ENCODE measurements at places on chromosomes 3 and 15.

- DNase-seq, result no peak
Observed at GRCh38 chr3:83515123-83515522, 1443.7 kb upstream of the CADM2 start.

DNA sequence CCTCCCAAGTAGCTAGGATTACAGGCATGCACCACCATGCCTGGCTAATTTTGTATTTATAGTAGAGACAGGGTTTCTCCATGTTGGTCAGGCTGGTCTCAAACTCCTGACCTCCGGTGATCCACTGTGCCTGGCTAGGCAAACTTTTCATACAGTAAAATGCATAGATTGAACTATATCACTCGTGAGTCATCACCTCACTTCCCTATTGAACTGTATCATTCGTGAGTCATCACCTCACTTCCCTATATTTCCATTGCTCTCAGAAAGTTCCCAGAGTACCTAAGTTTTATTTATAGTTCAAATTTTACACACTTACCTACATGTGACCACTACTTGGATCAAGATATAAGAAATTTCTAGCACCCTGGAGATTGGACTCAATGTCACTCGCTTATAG lies 73.6 kb upstream of the ACAD9 start:
- no peak for DNase-seq

- DNase-seq, result peak; percentile 59
Observed at GRCh38 chr3:15405448-15406050, 21.8 kb downstream of the METTL6 start.

GRCh38 chr15:95202569-95203349 lies 971.4 kb downstream of the MCTP2 start:
- no peak for DNase-seq

GRCh38 chr3:72437661-72438406 lies 410.4 kb downstream of the SHQ1 start:
- DNase-seq, result no peak

DNA sequence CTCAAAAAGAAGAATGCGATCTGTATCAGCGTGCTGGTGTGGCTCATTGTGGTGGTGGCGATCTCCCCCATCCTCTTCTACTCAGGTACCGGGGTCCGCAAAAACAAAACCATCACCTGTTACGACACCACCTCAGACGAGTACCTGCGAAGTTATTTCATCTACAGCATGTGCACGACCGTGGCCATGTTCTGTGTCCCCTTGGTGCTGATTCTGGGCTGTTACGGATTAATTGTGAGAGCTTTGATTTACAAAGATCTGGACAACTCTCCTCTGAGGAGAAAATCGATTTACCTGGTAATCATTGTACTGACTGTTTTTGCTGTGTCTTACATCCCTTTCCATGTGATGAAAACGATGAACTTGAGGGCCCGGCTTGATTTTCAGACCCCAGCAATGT lies 1.3 kb downstream of the P2RY1 start:
- DNase-seq, result no peak

DNA sequence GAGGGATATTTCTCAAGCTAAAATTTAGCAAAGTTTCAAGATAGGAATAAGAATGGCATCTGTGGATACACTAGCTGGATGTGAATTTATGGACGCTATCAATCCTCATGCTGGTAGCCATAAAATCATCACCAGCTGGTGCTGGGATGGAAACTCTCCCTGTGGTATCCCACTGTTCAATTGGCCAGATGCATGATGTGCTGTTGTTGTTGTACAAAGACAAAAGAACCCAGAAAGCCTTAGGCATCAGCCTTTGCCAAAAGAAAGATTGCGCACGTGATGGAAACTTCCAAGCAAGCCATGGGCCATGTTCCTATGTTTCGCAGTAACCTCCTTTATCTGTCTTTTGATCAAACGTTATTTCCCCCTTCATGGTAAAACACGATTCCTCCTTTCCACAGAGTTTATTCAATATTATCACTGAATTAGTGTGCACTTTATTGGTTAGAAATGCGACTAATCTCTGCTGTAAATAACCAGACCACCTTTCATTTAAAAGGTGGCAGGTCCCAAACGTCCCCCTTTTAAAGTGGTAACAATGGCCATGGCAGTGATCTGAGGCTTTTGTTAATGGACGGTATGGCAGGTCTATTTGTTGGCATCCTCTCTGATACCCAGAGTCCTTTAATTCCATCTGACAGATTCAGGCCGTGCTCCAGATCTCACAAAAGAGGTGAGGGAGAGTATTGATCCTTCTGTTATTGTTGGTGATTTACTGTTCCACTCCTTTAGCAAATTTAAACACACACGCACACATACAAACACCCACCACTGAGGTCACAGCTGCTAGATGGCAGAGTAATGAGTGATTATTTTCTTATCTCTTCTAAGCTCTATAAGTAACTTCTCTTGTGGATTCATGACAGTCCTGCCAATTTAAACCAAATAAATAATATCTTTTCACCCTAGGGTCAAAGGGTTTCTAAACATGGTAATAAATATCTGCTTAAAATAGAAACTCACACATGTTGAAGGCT lies 291.2 kb upstream of the KCNMB2 start:
- no peak for DNase-seq

- DNase-seq, result no peak
Observed at GRCh38 chr3:100927775-100928174, 65.4 kb downstream of the ABI3BP start.

DNA sequence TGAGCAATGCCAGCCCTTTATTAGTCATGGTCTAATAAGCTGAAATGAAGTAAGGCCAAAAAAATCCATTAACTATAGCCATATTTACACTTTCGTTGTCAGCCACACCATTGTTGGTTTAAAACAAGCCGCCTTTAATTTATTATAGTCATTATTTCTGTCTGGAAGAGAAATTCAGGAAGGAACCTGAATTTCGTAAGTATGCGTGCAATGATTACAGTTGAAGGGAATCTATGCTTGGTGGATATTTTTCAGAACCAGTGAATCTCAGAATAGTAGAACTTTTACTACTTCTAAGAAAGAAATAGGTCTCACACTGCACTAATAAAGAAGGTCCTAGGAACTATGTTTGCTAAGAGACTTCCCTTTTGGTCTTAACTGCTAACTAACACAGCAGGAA lies 59.1 kb downstream of the FAM43A start:
- no peak for DNase-seq

DNA sequence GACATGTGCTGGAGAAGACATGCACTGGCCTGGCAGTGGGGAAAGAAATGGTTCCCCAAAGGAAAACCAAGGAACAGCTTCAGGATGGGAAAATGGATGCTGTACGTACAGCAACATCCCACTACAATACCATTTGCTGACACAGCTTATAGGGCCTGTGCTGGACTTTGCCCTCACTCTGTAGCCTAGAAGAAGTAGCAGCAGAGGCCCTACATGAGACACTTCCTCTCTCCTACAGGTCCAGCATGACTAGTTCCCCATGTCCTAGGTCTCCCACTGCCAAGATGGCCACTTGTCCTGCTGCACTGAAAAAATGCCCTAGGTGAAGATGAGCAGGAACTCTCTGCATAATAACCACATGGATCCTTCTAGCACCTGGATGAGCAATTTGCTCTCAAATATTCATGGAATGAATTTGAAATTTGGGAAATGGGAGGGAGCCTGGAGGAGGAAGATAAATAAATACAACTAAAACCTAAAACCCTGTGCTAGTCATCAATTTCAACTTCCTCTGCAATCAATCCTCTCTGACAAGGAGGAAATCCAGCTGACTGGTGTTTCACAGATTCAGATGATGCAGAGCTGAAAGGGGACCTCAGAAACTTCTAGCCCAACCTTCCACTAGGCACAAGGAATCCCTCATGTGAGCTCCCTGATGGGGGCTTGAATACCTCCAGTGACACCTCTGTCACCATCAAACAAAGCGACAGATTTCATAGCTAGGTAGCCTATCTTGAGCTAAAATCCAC lies 514.3 kb upstream of the PPP2R3A start:
- DNase-seq, result no peak

DNA sequence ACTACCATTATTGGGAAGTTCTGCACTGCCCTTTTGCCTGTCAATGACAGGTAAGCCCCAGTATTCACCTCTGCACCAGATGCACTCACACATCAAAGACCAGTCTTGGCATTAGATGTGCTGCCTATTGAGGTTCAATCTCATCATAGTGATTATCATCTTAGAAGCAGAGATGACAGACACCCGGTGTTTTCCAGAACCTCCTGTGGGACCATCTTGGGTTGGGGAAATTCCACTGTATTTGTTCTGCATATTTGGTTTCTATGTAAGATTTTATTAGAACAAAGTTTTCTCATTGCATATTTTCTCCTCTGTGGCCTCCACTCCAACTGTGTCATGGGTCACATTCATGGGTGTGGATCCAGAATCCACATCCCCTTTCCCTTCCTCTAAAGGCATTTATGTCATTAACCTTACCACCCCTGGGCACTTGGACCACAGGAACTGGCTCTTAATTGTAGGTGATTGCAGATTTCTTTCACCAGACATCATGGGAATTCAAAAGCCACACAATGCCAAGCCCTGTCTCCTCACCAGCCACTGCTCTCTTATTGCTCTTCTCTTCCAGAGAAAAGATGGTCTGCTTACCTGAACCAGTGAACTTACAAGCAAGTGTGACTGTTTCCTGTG lies 31.2 kb downstream of the PLA1A start:
- peak; percentile 38 for DNase-seq

DNA sequence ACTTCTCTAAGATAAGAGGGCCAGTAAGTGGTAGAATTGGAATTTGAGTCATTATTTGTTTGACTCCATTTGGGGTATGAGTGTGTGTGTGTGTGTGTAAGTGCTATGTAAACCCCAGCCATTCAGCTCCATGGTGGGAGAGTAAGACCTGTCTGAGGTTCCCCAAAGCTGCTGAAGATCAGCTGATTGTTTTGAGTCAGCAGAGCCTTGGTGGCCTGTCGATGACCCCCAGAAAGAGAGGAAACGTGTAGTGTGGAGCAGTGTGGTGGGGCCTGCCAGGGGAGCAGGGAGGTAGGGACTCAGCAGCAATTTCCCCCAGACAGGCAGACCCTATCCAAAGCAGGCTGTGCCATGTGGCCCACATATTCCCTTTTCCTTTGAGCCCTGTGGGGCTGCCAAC lies 5.3 kb downstream of the DVL3 start:
- no peak for DNase-seq

GRCh38 chr3:150275941-150276340 lies 132.2 kb upstream of the TSC22D2 start:
- DNase-seq, result no peak

- no peak for DNase-seq
Observed at GRCh38 chr15:98503970-98504369, 144.4 kb upstream of the IGF1R start.

- DNase-seq, result peak; percentile 53
Observed at GRCh38 chr3:170689893-170690660, 104.2 kb upstream of the SLC7A14 start.

DNA sequence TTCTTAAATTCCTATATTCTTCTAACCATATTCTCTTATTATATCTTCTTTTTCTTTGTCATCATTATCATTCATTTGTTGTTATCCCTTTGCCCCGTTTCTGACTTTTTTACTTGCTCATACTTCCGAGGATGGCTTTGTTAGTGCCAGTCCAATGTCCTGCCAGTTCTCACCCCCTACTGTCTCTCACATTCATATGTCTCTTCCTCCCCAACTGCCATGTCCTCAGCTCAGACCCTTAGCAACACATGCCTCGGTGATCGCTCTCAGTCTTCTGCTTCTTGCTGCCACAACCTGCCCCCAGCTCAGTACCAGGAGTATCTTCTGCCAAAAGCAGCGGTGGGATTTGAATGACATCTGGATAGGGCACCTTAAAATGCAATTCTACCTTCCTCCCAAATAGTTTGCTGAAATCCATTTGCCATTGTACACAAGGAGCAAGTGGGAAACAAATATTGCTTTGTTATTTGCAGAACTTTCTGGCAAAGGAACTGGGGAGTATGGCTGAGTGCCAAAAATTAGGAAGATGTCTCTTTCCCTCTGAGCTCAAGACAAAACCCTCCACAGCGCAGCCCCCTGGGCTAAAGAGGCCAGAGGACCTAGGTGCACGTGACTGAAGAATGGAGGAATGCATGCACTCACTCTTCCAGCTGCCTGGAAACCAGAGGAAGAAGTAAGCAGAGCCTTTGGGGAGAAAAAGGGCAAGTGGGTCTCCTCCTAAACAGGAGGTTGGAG lies 57.7 kb upstream of the CTNNB1 start:
- no peak for DNase-seq

- DNase-seq, result no peak
Observed at GRCh38 chr15:68151277-68151676, 53.9 kb downstream of the CALML4 start.

GRCh38 chr15:76904461-76905012 lies 603 bp downstream of the SCAPER start:
- peak; percentile 52 for DNase-seq

DNA sequence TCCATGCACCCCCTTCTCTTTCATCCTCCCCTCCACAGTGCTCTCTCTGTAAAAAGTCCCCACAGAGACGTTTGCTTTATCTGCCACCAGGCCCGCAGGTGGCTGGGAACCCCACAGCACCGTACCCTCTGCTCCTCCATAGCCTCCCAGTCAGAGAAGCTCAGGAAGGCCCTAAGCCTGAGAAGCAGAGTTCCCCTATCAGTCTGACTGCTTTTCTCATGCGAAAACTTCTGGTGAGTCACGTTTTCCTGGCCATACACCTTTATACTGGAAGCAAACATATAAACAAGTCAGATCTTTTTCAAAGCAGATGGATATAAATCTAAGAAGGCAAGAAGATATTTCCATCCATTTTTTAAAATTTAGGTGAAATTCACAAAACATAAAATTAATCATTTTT lies 51.5 kb upstream of the MEF2A start:
- DNase-seq, result no peak

DNA sequence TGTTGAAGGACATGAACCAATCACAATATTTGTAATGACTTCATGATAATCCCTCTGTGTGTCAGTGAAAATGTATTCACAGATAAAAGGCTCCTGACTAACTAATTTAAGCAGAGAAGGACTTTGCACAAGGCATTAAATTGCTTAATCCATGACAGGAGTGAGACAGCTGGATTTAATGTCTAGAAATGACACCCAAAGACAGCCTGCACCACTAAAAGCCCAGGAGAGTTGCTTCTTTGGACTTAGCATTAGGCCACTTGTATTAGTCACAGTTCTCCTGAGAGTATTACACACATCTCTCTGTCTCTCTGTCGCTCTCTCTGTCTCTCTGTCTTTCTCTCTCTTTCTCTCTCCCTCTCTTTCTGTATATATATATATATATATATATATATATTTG lies 180.4 kb downstream of the GOLGA8K start:
- no peak for DNase-seq

GRCh38 chr3:124140746-124141145 lies 148.8 kb upstream of the ROPN1 start:
- peak; percentile 48 for DNase-seq

- DNase-seq, result peak; percentile 79
Observed at GRCh38 chr15:64681424-64682024, 93.9 kb downstream of the RBPMS2 start.

Measured in kidney tubule cell (primary cell).